Fibroblast of skin of back (primary cell): ENCODE measurements at places on chromosomes 11 and 22.

DNA sequence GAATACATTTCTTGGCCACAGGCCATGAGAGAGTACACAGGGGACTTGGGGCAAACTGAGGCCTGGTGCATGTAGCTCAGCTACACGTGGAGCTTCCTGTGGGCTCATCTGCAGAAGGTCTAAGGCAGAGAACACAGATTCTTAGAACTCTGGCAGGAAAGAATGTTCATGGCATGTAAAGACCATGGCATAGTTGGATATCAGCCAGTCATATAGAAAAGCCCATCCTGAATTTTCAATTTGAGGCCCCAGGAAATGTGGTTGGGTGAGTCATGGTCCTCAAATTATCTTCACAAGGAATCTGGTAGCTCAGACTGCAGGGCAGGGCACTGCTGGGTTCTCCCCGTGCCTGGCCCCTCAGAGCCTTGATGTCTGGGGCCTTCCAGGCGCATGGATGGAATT is 13.7 kb upstream of the ST3GAL4 start:
- DNase-seq: peak; percentile 98

- no peak for DNase-seq
Measured at GRCh38 chr11:30605036-30605605, 19.0 kb upstream of the MPPED2 start.

- DNase-seq: peak; percentile 85
Measured at GRCh38 chr11:10657308-10658271, 36.0 kb downstream of the IRAG1 start.

- peak; percentile 75 for DNase-seq
Measured at GRCh38 chr22:38228873-38229740, 27.3 kb downstream of the MAFF start.

DNA sequence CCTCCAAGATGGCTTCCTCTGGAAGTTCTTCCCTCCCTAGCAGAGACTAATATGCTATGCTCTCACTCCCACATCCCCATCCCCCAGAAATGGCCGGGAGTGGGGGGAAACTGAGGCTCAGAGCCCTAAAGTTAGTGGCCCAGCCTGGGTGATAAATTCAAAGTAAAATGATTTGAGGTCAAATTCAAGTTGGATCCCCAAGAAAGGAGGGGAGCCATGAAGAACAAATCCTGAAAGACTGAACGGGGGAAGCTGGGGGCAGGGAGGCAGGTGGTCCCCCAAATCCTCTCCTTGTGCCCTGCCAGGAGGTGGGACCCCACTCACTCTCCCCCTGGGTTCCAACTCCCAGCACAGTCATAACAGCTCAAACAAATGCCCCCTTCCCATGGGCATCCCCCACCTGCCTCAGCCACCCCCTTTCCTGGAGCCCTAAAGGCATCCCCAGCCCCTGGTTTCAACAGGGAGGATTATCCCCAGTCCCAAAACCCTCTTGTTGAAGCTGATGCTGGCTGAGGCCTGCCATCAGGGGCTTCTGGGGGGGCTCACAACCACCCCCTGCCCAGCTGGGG is 1.1 kb downstream of the CBX6 start:
- no peak for DNase-seq

DNA sequence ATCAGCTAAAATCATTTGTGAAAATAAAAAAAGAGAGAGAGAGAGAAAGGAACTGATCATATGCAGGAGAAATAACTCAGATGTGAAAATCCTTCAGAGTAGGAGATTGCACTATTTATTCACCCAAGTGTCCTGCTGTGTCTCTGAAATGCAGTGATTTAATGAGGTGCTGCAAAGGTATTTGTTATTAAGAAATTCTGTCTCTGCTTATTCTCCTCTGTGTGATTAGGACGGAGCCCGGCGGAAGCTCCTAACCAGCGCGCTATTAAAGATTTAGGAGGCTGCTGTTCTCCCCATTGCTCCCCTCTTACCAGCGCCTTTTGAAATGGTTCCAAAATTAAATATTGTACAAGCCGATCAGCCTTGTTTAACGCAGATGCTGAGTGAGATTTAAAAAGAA is 528.3 kb downstream of the BUD13 start:
- no peak for DNase-seq

- DNase-seq: no peak
Measured at GRCh38 chr22:44406341-44407170, 91.5 kb downstream of the RTL6 start.

DNA sequence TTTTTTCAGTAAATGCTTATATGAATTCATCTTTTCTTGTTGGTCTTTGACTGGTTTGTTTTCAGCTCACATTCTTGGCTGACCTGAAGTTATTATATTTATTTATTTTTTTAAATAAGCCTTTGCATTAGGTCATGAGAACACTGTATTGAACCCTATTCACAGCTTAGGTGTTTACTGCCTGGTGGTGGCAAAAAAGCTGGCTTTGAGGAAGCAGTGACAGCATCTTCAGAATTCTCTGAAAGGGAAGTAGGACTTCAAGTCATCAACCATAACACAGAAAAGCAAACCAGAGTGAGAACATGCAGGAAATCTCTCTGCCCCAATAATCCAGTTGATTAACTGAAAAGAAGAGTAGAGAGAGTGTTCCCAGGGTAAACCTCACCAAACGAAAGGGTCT is 30.3 kb upstream of the MMP13 start:
- no peak for DNase-seq

GRCh38 chr11:2216400-2217064 is 44.9 kb upstream of the TH start:
- no peak for DNase-seq

GRCh38 chr11:69005183-69005630 is 7.8 kb downstream of the MRGPRF start:
- no peak for DNase-seq

- no peak for DNase-seq
Measured at GRCh38 chr11:66820901-66821300, 22.3 kb upstream of the RCE1 start.

DNA sequence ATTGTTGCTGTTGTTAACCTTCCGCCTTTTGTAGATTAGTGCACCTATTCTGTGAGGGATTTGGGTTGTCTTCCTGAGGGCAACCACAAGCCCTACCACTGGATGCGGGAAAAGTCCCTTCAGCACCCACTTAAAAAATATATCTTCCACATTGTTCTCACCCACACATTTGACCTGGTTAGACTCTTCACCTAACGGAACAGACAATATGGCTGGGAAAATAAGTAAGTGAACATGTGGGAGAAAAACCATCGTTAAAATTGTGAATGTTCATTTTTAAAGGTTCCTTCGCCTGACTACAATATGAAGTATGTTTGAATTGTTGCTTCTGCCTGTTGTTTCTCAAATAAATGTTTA is 72.0 kb upstream of the MPEG1 start:
- DNase-seq: no peak

- no peak for DNase-seq
Measured at GRCh38 chr22:27046086-27046485, 388.7 kb downstream of the MIAT start.

DNA sequence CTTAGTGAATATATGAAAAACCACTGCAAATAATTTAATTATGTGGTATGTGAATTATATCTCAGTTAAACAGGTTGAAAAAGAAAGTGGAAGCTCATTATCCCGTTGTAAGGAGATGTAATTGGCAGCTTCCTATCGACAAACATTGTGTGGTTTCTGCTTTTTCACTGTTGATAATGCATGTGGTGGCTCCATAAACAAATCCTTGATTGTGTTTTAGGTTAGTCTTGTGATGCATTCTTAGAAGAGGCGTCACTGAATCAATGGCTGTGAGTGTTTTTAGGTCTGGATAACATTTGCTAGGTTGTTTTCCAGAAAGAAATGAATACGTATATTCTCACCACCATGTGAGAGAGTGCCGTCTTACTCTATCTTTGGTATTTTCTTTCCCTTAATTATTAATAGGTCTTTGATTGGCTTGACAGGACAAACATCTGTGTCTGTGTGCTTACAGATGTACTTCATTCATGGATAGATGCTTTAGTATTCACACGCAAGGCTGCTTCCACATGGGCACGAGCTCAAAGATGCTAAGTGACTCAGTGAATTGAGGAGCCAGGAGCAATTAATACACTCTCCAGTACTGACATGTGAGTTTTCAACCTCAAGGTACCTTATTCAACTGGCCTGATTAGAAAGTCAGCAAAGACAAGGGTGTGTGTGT is 166.7 kb downstream of the TBC1D22A start:
- no peak for DNase-seq

DNA sequence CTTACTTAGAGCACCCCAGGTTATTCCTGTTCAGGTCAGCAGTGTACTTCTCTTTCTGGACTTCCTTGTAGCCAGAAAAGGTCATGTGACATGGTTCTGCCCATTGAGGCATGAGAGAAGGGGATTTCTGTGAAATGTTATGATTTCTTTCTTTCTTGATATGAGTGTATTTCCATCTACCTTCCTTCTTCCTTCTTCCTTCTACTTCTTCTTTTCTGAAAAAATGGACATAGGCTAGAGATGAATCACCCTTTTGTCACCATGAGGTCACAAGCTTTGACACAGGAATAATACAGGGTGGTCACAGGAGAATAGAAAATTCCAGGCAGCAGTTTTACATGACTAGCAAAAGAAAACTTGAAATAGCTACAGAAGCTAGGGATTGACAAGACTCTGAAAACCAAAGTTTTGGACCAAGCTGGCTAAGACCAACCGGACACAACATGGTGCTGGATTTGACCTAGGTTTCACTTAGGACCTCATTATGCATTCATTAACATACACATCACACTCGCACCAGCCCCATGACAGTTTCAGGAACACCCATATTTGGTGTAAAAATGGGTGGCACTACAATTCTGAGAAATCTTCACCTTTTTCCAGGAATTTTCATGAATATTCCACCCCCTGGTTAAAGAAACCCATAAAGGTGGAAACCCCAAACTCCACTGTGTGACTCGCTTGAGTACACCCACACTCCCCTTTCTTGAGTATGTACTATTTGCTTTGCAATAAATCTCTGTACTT is 21.2 kb upstream of the MAP6 start:
- DNase-seq: peak; percentile 48

DNA sequence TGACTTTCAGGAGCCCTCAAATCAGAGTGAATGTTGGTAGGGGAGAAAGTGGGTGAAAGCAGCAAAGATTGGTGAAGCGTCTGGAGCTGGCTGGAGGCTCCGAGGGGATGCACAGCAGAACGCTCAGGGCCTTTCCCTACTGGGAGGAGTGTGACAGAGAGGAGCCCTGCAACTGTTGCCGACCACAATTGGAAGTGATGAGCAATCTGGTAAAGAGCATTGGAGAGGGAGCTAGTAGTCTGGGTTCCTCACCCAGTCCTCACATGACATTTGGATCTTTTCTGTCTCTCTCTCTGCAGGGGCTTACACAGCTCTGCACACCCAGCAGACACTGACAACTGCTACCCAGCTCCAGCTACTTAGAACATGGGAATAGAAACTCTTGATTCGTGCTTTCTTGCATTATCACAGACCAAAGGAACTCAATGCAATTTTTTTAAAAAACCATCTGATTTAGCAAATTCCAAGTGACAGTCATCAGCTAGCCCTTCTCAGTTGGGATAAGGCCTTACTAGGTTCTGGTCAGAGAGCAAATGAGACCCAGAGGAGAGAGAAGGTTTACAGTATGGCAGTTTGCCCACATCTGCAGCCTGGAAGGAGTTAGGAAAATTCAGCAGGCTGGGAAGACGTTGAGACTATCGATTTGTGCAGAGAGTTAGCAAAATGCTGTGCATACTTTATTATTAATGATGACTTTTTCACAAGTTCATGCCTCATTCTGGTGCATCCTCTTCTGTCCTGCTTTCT is 278.0 kb upstream of the PLET1 start:
- DNase-seq: no peak

- no peak for DNase-seq
Measured at GRCh38 chr11:72653649-72654048, 20.6 kb downstream of the PDE2A start.

- no peak for DNase-seq
Measured at GRCh38 chr11:67614730-67615714, 8.3 kb downstream of the NDUFV1 start.

DNA sequence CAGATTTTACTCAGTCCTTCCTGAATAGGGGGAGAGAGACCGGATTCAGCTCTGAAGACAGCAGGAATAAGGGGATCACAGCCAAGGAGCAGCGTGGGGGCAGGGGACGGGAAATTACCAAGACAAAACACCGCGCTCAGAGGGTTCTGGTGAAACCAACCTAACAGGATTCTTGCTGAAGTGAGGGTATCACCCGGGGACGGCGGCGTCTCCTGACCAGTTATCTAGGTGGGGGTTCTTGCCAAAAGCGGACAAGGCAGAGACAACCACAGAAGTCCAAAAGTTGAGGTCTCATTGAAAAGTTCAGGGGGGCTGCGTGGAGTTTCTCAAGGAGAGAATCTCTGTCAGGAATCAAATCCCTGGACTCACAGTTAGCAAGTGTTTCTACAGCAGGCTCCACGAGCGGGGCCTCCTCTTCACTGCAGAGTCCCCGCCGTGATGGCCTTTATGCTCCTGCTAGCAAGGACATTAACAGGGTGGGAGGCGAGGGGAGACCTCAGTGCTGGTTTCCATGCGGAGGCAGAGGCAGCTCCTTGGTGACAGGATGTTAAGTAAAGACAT is 291.0 kb downstream of the BRD1 start:
- DNase-seq: no peak

GRCh38 chr11:123180574-123180973 is 14.5 kb downstream of the CLMP start:
- DNase-seq: no peak

DNA sequence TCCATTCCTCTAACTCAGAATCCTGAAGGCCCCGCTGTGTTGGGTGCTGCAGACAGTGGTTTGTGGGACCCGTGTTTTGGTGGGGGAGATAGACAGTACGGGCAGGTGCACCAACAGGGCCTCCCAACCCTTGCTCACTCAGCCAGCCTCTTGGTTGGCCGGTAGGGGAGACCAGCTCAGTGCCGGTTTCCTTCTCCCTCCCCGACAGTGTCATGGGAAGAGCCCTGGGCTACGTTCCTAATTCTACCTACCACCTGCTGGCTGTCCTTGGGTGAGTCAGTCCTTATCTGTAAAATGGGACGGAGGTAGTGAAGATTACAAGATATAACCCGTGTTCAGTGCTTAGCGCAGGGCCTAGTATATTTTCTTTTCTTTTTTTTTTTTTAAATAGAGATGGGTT is 5.9 kb downstream of the TMEM134 start:
- DNase-seq: no peak

DNA sequence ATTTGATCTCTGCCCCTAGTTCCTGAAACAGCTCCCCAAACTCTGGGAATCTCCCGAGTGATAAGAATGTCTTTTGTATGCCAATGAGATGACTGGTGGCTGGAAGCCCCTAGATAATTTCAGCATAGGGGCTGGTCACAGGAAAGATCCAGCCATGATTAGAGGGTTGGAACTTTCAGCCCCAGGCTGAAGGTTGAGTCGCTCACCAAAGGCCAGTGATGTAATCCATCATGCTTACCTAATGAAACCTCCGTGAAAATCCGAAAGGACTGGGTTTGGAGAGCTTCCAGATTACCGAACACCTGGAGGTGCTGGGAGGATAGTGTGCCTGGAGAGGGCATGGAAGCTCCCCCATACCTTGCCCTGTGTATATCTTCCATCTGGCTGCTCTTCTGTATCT is 26.0 kb downstream of the LRRC32 start:
- DNase-seq: no peak

GRCh38 chr11:125245299-125245698 is 80.7 kb downstream of the PKNOX2 start:
- DNase-seq: no peak

- no peak for DNase-seq
Measured at GRCh38 chr11:76164861-76165751, 41.2 kb downstream of the WNT11 start.

- DNase-seq: no peak
Measured at GRCh38 chr22:45334528-45334927, 24.8 kb downstream of the FAM118A start.
